ENCODE measurements at places on chromosomes 11 and 22.

GRCh38 chr11:114340311-114341131 is 44.3 kb downstream of the NNMT start:
- DNase-seq, result no peak

- DNase-seq, result no peak
Measured at GRCh38 chr11:124935548-124936514, at the start of gene HEPACAM. TSS of gene HEPACAM (minus strand) at chr11:124936047. CDS start at chr11:124936006, 41 bp downstream.

GRCh38 chr11:4654635-4655369 is 11.0 kb downstream of the OR51E1 start:
- DNase-seq, result no peak

- DNase-seq, result no peak
Measured at GRCh38 chr22:44358709-44359440, 46.1 kb upstream of the SHISAL1 start.

- no peak for DNase-seq
Measured at GRCh38 chr11:124669193-124669592, 4.3 kb downstream of the SIAE start.

DNA sequence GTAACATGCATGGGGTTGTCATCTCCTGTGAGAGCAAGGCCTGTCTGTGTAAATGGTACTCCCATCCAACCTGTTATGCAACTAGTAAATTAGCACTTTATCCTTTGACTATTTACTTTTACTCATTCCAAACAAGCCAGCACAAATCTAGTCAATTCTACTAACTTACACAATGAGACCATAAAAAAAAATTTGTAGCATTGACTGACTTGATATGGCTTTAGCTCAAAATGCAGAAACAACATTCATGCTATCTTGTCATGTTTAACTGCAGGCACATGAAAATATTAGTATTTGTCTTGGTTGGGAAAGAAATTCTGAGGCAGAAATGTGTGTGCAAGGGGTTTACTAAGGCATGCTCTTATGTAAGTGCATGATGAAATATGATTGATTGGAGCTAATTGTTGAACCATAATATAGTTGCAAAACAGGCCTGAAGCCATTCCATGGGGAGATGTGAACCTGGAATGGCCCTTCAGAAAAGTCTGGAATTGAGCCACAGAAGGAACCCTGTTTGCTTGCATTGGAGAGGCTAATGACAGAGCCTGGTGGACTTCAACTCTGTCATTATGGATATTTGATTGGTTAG is 2.5 kb downstream of the SLC22A25 start:
- no peak for DNase-seq

- no peak for DNase-seq
Measured at GRCh38 chr11:95239871-95240649, 9.1 kb upstream of the SESN3 start.

DNA sequence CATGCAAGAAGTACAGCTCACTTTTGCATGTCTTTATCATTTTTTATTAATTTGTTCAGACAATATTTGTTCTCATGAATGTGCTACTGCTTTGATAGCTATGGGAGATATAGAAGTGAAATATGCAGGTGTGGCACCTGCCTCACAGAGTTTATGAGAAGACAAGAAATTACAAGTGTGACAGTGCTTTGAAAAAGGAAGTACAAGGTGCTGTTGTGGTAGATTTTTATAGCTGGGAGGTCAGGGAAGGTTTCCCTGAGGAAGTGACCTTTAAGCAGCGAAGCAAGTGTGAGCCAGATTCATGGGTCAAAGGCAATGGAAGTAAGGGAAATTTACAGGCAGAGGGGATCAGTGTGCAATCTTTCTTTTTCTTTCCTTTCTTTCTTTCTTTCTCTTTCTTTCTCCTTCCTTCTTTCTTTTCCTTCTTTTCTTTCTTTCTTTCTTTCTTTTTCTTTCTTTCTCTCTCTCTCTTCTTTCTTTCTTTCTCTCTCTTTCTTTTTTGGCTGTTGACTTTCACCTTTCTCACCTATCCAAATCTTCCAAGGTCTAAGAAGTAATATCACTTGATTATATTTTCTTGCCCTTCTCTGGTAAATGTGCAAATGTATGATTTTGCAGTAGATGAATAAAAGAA is 6.4 kb upstream of the BMAL1 start:
- no peak for DNase-seq

- DNase-seq, result peak; percentile 67
Measured at GRCh38 chr11:68974421-68975194, 6.2 kb downstream of the MRGPRD start.

DNA sequence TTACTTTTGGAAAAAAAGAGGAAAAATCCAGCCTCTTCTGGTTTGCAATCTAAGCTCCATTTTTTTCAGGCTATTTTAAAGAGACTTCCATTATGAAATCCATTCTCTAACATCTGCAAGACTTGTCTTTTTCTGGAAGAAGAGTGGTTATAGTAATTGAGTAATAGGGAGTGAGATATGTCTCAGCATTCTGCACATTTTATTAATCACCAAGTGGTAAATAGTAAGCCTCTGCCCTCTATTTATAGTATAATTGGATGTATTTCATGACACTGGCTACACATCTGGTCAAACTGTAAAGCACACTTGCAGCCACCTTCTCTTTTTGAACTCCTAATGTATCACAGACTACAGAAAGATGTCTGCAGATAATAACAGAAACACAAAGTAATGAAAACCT is 391.1 kb downstream of the ETS1 start:
- DNase-seq, result no peak

DNA sequence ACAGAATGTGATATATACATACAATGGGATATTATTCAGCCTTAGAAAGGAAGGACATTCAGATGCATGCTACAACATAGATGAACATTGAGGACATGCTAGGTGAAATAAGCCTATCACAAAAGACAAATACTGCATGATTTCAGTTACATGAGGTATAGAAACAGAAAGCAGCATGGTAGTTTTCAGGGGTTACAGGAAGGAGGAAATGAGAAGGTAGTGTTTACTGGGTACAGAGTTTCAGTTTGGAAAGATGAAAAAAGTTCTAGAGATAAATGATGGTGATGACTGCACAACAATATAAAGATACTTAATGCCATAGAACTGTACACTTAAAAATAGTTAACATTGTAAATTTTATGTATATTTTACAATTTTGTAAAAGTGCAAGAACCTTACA is 266.7 kb upstream of the C11orf87 start:
- DNase-seq, result no peak

- DNase-seq, result no peak
Measured at GRCh38 chr11:65655570-65656332, 7.0 kb downstream of the RELA start.
